Stimulated activated CD4-positive, alpha-beta T cell treated with anti-CD3 and anti-CD28 coated beads, Interleukin-12 subunit alpha, Interleukin-12 subunit beta, amount 100 ng/mL, for 24 hours (primary cell): ENCODE measurements at places on chromosomes 12 and 14.

GRCh38 chr12:67052981-67053380 lies 216.2 kb upstream of the CAND1 start:
- DNase-seq = no peak

DNA sequence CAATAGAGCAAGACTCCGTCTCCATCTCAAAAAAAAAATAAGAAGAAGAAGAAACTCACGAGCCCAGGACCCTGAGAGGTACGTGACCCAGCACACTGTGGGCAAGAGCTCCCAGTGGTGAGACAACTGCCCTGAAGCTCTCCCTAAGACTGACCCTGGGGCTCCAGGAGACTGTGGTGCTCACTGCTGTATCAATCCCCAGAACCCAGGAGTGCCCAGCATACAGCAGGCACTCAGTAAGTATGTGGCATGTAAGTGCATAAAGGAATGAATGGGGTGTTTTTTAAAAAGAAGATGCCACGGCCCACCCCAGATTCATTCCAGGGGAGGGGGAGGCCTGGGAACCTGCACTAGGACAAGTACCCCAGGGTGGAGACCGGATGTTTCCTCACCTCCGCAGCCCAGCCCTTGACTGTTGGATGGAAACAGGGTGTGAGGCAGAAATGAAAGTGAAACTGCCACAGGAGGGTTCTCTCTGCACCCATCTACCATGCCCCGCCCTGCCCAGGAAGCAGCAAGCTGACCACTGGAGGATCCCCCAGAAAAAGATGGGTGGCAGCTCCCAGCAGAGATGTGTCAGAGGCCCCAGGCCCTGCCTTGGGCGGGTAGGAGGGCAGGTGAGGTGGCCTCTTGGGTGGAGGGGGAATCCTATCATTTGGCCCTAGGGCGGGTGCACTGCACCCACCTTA lies 12.2 kb downstream of the ITPK1 start:
- DNase-seq = peak; percentile 29

GRCh38 chr14:90349739-90350138 lies 18.0 kb upstream of the NRDE2 start:
- DNase-seq = no peak

DNA sequence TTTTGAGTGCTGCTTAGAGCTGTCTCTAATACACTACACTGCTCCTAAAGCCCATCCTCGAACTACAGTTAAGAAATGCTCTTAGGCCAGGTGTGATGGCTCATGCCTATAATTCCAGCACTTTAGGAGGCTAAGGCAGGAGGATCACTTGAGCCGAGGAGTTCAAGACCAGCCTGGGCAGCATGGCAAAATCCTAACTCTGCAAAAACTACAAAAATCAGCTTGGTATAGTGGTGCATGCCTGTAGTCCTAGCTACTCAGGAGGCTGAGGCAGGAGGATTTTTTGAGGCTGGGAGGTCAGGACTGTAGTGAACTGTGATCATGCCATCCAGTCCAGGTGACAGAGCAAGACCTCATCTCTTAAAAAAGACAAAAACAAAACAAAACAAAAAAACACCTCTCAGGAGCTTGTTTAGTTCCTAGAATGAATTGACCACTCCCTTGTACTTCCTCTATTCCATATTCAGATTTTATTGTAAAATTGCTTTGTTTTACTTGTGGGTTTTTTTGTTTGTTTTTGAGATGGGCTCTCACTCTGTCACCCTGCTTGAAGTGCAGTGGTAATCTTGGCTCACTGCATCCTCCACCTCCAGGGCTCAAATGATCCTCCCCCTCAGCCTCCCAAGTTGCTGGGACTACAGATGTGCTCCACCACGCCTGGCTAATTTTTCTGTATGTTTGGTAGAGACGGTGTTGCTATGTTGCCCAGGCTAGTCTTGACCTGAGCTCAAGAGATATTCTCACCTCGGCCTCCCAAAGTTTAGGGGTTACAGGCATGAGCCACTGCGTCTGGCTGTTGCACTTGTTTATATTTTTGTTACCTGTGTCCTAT lies 13.6 kb downstream of the MDM2 start:
- no peak for DNase-seq

DNA sequence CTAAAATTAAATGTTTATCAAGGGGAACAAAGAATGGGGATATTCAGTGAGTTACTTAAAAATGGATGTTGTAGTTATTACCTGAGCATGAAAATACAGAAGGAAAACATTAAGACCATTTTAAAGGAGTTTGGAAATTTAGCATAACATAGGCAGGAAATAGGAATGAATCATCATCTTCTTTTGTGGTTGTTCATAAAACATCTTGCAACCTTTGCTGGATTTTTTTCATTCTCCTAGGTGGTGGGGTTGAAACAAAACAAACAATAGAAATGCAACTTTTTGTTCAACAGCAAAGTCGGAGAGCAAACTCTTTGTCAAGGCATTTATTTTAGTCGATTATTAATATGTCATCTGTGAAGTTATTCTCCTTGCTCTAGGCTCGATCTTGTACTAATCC lies 275.1 kb downstream of the IPO8 start:
- no peak for DNase-seq

DNA sequence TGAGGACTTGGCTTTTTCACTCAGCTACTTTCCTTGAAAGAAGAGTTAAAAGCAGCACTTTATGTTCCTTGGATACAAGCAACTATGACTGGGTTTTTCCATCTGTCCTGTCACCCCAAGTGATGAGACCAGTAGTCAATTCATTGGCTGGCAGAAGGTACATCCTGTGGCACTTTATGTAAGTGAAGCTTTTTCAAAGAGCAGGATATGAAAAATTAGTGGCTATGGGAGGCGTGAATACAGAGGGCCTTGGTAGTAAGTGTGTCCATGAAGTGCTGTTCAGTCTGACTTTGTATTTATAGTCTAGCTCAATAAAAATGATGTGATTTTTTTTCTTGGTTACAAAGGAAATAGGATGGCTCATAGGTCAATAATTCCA lies 68.8 kb downstream of the DRAM1 start:
- DNase-seq = no peak

DNA sequence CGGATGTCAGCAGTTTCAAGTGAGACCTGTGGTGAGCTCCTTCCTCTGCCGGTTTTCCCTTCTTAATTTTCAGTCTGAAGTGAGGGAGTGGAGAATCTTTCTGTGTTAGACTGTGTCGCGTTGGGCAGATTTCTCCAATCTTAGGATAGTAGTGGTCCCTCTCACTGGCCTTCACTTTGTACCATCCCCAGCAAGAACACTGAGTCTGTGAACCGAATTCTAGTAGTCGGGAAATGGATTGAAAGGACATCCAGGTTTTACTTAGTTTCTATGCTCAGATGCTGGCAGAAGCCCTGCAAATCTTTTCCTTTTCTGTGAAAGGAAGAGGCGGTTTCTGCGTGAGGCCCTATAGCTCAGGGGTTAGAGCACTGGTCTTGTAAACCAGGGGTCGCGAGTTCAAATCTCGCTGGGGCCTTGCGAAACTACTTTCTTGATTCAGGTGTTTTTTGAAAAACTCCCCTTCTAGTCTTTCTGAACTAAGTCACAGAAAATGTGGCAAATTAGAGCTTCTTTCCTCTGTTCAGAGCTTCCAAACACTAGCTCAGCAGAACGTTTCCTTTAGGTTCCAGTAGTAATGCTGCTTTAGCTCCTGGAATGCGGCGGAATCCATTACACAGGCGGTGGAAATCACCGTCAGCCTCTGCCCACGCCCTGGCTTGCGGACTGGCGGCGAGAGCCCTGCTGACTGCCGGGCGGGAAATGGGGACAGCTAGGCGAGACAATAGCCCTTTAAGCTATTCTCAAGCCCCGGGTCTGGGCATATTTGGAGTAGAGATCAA lies 2.8 kb upstream of the RNASE4 start:
- DNase-seq = peak; percentile 90

DNA sequence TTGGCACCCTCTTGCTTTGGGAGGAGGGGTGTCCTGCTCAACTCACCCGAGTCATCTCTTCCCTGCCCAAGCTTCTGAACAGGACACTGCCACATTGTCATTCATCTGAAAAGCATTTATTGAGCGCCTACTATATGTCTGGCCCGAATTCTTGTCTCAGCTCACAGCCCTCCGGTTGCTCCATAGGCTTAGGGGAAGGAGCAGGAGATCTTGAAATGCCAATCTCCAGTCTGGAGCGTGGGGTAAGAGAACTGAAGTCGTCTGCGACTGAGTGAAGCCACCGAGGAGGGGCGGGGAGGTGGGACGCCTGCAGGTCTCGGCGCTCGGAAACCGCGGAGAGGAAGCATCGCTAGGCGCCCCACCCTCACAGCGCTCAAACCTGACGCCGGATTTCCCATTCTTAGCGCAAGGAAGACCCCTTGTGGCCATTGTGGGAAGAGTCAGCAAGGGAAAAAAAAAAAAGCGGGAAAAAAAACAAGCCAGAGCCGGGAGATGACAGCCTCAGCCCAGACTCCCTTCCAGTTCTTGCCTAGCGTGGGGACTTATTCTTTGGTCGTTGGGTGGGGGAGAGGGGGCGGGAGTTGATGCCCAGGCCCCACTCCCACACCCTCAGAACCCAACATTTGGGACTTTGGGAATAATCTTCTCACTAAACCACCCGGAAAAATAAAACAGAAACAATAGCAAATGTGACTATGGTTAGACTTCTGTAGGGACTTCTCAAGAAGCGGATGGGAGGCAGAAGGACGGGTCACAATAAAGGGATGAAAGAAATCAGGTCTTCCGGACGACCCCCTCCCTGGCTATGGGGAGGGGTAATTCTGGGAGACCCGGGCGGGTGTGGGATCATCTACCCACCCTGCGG lies 28.2 kb upstream of the SMUG1 start:
- peak; percentile 42 for DNase-seq

- no peak for DNase-seq
Measured at GRCh38 chr12:51517800-51518199, 73.2 kb upstream of the SCN8A start.
